Activated T-helper 1 cell treated with anti-CD3 and anti-CD28 coated beads, Interleukin-2, amount 50 U/mL, for 16 hours (primary cell): ENCODE measurements at places on chromosomes 12 and 14.

- no peak for DNase-seq
Observed at GRCh38 chr14:92903359-92903758, 19.6 kb upstream of the CHGA start.

- DNase-seq, result no peak
Observed at GRCh38 chr12:109910254-109910968, 10.3 kb downstream of the TCHP start.

- DNase-seq, result no peak
Observed at GRCh38 chr12:104763168-104763805, 194.8 kb downstream of the SLC41A2 start.

GRCh38 chr12:7101047-7101693 lies 7.8 kb downstream of the C1RL start:
- no peak for DNase-seq

GRCh38 chr14:75188520-75189268 lies 12.3 kb upstream of the TMED10 start:
- DNase-seq, result no peak
